GM12878 (cell line): ENCODE measurements at places on chromosomes 3 and 15. TPM values are rescaled to one million over a fixed set of nuclear protein-coding genes. Genes with fewer than 3 reads are reported as not detected.

Gene EXD1
- polyA plus RNA-seq: not detected in 2 replicates

- DNase-seq: no peak
Observed at GRCh38 chr3:72617424-72618024, 230.7 kb downstream of the SHQ1 start.

GRCh38 chr15:73004462-73004861, 47.8 kb upstream of the NEO1 start:
- no peak for DNase-seq

DNA sequence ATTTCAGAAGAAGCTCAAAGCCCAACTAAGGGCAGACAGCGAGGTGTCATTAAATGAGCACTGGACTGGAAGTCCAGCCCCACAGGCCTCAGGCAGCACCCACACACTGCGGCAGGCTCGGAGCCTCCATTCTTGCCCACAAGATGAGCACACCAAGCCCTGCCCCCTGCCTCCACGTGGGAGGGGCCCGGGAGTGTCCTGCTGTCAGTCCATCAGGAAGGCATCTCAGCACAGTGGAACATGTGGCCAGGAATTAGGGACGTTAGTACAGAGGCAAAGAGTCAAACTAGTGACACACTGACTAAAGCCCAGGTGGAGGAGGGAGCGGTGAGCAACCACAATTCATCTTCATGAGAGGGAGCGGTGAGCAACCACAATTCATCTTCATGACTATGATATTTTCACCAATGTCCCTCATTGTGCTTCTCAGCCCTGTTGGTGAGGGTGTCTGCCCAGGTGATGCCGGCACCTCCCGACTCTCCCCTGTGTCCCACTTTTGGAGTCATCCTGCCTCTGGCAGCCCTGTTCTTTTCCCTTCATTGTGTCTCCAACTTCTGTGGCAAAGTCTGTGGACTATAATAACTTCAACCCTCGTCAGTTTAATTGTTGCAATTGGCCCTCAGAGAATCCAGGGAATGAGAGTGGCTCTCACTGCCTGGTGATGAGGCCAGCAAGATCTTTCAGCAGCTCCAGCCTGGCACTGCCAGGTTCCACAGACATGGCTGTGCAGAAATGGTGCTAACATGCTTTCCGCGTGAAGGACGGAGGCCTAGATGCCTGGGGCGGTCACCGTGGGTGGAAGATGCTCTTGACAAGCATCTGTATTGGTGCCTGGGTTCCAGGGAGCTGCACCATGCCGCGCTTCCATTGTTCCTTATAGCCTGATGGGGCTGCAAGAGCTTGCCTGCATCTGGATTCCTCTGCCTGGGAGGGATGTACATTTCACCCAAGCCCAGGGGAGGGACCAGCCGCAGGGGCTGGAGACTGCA, 23.1 kb upstream of the SKOR1 start:
- no peak for DNase-seq

GRCh38 chr3:194058189-194058571, 77.8 kb upstream of the HES1 start:
- no peak for DNase-seq
